ENCODE measurements at places on chromosomes 3 and 15.
A peak's percentile ranks its signal among the peaks of the same experiment; 100 is the strongest.

DNA sequence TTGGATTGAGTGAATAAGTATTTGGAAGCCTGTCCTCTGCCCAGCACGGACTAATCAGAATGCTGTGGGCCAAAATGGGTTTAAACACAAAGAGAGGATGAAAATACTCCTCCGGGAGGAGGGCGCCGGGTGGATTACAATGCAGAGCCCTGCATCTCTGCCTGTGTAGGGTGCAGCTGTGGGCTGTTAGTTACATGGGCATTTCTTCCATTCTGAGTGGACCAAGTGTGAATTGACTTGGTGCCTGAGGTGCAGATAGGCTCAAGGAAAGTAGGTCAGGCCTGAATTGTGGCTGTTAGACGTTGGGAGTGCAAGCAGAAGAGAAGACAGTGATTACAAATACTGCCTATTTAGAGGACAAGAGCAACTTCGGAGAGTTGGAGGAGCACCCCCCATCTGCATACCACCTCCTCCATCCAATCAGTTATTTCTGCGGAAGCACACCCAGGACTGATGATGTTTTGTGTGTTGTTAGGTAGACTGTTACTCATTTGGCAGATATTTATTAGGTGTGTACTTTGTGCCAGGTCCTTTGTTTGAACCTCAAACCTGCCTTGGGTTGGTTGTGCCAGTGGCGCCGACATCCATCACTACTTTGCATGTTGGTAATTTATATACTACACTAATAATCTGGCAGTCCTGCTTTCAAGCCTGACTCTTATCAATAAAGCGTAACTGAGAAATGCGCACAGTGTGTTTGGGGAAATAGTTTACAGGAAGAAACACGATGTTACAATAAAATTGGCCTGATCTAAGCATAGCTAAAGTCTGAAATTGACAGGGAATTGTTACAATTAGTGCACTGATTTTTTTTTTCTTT, 33.0 kb downstream of the PTPRG start:
- DNase-seq: no peak

GRCh38 chr3:124895756-124896155, 8.6 kb upstream of the ITGB5 start:
- no peak for DNase-seq

- no peak for DNase-seq
Observed at GRCh38 chr3:123054931-123055330, 11.9 kb upstream of the PDIA5 start.

DNA sequence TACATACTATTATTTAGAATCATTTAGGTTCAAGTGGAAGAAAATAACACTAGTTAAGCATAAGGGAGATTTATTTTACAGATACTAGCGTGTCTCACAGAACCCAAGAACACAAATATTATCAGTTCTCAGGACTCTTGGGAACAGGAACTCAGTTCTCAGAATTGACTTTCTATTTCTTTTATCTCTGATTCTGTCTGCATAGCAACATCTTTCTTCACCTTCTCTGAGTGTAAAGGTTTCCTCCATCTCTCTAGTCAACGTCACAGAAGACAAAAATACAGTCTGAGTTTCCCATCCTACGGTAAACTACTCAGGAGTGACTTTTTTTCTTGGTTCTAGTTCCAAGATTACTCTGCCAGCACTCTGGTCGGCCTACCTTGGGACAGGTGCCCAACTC, 220.0 kb downstream of the SV2B start:
- DNase-seq: peak; percentile 61

DNA sequence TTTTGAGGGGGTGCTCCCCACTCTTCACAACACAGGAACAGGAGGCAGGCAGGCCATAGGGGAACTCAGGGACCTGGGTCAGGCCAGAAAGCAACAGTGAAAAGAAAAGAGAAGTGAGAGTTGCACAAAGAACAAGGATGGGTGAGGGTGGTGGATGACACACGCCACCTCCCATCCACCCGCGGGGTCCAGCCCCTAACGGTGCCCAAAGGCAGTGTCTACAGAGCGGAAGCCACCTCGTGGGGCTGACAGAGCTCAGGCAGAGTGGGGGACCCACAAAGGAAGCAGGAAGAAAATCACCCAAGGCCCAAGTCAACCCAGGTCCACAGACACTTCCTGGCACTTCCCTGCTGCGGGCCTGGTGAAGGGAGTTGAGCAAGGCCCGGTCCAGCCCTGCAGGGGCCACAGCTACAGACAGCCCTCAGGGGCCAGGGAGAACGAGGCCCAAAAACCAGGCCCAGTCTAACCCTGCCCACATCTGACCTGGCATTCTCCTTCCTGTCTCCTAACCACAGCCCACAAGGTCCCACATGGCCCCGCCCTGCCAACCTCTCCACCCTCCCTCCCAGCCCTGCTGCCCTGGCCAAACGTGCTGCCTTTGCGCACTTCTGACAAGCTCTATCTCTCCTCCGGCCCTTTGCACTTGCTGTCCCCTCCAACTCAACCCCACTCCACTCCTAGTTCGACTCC, 5.9 kb downstream of the NUP210 start:
- peak; percentile 77 for DNase-seq

- DNase-seq: no peak
Observed at GRCh38 chr15:98394546-98394945, 253.8 kb upstream of the IGF1R start.

DNA sequence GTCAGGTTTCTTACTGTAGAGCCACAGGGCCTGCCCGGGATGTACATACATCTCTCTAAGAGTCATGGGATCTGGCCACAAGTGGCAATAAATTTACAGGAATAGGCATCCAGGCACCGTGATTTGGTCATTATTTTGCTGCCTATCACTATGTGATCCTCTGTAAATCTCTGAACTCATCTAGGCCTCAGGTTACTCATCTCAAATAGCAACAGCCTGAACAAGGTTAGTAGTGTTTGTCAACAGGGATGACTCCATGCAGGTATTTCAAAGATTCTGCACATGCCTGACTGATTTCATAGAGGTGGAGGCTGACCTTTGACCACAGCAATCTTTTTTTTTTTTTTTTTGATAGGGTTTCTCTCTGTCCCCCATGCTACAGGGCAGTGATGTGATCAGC, 88.8 kb upstream of the TBL1XR1 start:
- no peak for DNase-seq

GRCh38 chr3:184514171-184514490, 47.5 kb upstream of the EPHB3 start:
- DNase-seq: no peak

DNA sequence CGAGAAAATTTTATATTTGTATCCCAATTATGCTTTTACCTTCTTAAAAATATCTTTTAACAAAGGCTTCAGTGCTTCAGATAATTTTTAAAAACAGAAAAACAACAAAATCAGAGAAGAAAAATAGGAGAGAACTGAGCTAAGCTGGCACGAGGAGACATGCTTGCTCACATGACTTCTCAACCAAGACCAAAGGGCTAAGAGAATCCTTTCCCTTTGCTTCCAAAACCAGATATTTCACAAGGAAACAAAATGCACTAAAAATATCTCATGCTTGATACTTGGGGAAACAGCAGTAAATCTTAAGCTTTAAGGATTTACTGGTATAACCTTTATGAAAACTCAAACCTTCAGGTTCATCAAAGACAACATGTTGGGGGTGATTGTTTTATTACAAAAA, 58.4 kb downstream of the CAPN7 start:
- DNase-seq: no peak

DNA sequence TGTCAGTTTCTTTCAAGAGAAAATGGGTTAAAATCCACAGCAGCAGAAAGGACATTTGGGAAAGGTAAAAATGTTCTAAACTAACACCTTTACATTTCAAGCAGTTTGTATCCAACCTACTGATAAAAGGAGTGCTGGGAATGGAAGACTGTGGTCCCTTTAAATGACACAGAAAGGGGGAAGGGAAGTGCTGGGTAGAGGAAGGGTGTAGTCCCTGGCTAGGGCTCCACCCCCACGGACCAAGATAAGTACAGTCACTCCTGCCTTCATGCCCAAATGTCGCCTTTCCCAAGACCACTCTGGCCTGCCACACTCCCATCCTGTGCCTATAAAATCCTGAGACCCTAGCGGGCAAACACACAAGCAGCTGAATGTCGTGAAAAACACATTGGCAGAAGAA, 350.9 kb upstream of the POU1F1 start:
- no peak for DNase-seq

- DNase-seq: no peak
Observed at GRCh38 chr3:127665586-127665985, 7.2 kb upstream of the ABTB1 start.

DNA sequence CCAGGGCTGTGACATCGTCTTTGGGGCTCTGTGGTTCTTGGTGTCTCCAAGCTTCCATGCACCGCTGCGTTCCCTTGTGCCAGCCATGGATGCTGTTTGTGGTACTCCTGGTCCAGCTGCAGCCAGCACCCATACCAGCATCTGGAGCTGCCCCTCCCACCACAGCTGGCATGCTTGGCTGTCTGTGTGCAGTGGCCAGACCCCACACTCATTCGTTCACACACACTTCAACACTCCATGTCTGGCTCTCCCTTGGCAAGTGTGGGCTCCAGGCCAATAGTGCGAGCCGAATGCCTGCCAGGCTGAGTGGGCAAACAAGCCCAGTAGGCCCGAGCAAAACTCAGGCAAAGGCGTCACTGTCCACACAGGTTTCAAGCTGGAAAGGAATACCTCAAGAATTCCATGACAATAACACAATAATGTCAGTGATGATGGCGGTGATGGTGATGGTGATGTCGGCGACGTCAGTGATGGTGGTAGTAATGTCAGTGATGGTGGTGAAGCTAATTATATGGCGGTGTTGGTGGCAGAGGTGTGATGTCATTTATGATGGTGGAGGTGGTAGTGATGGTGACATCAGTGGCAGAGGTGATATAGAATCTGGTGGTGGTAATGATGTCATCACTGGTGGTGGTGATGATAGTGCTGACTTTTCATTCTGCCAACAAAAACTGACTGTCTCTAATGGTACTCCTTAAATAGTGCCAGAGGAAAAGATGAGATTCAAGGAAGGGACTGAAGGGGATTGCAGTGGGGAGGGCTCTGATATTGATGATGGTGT, 19.3 kb downstream of the TBC1D21 start:
- DNase-seq: no peak

DNA sequence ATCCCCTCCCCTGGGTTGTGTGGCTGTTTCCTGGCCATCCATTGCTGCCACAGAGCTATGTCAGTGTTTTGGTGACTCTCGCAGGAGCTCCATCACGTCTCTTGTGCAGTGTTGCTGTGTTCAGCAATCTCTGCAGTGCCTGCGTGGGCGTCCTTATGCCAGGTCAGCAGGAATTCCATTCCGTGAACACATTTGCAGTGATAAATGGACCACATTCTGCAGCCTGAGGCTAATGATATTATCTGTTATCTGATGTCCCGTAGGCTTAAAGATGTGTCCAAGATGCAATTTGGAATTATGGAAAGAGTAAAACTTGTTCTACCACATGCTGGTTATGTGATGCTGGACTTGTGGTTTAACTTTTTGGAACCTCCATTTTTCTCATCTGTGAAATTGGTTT, 25.5 kb upstream of the COL6A6 start:
- DNase-seq: no peak

GRCh38 chr3:7854266-7854665, 647.4 kb upstream of the LMCD1 start:
- DNase-seq: no peak
